ENCODE measurements at places on chromosomes 16 and 17.
A peak's percentile ranks its signal among the peaks of the same experiment; 100 is the strongest.

DNA sequence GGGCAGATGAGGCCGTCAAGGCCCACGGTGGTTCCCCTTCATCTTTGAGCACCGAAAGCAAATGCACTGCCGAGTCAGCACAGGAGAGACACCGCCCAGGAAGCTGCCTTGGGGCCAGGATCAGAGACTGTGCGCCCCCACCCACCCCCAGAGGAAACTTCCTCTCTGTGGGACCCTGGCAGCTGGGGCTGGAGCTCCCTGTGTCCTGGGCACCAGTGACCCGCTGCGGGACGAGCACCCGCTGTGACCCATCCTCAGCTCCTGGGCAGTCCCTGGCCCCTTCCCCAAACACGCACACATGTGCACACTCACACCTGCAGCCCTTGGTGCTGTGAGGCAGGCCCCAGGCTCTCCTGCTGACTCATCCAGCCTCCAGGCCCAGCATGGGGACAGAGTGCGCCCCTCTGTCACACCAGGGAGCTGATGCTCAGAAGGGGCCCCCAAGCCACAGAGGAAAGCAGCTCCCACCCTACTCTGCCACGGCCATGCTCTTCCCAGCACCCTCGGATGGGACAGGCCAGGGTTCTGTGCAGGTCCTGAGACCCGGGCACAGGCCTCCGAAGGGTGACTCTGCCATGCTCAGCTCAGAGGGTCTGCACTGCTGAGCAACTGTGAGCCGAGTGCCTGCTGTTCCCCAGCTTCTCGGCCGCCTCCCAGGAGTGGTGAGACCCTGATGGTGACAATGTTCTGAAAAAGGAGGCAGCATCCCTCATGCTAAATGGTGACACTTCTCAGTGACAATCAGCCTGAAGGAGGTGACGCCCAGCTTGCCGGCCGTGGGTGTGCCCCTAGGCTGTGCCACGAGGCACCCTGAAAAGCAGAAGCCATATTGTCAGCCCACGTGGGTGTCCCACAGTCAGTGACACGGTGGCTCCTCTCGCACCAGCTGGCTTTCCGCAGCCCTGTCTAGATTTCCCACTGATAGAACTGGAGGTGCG, 3.6 kb downstream of the PIEZO1 start:
- no peak for DNase-seq

GRCh38 chr17:59601130-59601529, 18.6 kb upstream of the CLTC start:
- no peak for DNase-seq

DNA sequence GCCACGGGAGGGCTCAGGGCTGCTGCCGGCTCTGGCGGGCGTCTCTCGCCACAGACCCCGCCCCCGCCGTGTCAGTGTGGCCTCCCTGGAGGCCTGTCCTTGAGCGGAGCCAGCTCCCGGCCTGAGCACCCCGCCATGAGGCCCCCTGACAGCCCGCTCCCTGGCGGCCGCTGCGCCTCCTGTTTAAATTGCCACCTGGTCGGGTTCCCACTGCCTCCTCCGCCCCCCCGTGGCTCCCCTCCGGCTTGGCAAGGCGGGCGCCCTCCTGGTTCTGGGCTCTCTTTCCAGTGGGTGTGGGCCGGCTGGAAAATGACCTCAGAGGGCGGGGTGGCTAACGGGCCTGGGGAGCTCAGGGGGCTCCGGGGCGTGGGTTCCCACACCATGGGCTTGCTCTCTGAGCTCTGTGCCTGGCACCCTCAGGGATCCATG, 42.1 kb upstream of the SSTR5 start:
- DNase-seq = no peak

- no peak for DNase-seq
Measured at GRCh38 chr16:85736921-85737320, 14.0 kb downstream of the C16orf74 start.

DNA sequence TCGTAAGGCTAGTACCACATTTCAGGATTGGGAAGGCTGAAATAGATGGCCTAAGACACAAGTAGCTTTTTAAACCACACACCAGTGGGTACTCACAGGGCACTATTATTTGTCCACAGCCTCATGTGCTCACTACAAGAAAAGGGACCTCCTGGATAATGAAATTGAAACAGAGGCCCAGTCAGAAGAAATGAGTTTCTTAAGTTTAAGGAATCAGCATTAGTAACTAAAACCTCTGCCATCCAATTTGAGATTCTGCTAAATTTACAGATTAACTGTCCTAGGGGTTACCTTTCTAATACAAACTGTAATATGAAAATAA, 3.0 kb downstream of the USP7 start:
- no peak for DNase-seq

DNA sequence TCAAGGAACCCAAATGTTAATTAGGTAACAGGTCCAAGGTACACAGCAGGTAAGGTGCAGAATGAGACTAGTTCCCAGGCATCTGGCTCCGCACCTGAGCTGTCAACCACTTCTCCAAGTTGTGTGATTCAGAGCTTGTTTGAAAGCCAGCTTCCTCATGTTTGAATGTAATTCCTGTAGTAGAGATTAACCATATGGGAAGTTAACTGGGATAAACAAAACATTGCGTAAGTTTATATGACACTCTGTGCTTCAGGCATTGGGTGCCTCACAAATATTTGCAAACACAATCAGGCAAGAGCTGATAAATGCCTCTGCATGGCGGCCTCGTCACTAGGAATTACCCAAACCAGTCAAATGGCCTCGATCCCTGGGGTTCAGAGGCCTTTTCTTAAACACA, 27.9 kb upstream of the CPHXL start:
- no peak for DNase-seq

- no peak for DNase-seq
Measured at GRCh38 chr16:24753437-24753836, 24.0 kb downstream of the TNRC6A start.

DNA sequence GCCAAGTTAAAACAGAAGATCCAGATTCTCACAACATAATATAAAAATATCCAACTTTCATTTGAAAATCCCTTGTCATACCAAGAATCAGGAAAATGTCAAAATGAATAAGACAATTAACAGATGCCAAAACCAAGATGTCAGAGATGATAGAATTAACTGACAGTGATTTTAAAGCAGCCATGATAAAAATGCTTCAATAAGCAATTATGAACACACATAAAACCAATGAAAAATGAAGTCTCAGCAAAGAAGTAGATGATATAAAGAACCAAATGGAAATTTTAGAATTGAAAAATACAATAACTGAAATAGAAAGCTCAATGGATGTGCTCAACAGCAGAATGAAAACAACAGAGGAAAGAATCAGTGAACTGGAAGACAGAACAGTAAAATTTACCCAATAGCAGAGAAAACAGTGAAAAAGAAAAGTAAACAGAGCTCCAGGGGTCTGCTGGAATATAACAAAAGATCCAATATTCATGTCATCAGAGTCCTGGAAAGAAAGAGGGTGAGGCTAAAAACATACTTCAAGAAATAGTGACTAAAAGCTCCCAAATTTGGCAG, 35.1 kb downstream of the SHCBP1 start:
- no peak for DNase-seq

- no peak for DNase-seq
Measured at GRCh38 chr17:73042809-73043685, 49.4 kb downstream of the SLC39A11 start.

GRCh38 chr16:25110387-25110947, 1.1 kb upstream of the LCMT1 start:
- DNase-seq = peak; percentile 13

DNA sequence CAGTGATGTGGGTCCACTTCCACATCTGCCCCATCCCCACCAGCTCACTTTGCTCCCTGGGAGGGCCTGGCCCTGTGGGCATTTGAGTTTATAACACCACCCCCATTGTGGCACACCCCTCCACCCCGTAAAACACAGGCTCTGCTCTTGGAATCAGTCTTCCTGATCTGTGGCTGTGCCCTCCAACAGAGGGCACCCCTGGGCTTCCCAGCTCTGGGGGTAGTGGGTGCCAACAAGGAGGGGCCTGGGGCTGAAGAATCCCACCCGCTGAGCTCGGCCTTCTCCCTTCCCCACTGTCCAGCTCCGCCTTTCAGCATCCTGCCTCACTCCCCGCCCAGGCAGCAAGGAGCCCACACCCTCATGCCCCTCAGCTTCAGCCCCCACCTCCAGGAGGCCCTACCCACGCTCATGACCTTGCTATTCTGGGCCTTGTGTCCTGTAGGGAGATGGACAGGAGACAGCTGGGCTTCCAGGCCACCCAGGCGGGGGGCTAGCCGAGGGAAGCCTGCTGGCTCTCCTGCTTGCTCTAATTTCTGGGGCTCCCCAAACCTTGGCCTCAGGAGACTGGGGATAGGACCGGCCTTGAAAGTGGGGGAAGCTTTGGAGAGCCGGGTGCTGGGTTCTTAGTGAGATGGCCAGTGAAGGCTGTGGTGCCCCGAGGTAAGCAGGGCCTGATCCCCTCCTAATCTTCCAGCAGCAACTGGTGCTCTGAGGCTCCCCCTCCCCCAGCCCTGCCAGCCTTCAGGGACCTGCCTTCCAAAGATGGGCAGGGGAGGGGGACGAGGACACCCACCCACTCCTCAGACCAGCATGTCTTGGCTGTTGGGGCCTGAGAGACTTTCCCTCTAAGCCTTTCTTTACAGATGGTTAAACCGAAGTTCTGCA, 2.9 kb upstream of the ATP2A1 start:
- peak; percentile 13 for DNase-seq

DNA sequence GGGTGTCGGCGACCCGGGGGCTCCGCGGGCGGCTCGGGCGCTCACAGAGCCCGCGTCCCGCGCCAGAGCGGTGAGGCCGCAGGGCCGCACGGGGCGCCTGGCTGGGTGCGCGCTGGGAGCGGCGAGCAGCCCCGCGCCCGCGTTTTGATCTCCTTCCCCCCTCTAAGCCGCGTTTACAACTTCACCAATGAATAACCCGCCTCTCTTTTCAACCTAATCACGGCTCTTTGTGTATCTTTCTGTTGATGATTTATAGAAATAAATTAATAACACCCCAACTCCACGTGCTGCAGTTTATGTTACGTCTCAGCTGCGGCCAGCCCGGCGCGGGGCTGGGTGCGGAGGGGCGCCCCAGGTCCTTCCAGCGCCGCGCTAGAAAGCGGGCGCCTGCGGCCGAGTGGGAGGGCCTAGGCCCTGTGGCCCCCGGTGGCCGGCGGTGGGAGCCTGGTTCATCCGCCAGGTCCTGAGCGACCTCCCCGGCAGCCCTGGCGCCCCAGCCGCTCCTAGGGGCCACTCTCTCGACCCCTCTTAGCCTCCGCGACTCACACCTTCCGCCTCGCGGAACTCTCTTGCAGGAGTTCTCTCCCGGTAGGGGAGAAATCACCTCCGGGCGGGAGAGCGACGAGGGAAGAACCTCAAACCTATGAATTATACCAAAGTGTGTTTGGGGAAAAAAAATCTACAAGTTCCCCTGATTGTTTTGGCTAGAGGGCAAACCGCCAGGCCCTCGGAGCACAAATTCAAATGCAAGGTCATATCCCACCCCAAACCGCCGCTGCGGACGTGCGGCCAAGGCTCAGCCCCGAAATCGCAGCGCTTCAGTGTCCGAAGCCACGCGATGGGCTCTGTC, 1.9 kb downstream of the HNF1B start:
- no peak for DNase-seq

DNA sequence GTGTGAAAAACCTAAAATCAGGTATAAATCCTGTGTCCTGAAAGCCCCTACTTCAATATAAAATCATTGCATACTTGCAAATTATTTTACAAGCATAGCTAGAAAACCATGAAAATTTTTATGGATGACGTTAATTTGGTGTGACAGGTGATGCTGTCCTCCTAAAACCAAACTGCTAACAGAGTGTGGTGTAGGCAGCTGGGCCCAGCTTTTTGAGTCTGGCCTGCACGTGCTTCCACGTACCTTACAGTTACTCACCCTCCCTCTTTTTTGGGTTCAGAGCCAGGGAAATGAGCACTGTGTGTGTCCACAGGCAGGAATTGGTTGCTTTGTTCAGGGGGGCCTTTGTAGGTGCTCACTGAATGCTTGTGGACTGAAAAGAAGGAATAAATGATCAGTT, 36.4 kb downstream of the CLEC16A start:
- DNase-seq = peak; percentile 18

DNA sequence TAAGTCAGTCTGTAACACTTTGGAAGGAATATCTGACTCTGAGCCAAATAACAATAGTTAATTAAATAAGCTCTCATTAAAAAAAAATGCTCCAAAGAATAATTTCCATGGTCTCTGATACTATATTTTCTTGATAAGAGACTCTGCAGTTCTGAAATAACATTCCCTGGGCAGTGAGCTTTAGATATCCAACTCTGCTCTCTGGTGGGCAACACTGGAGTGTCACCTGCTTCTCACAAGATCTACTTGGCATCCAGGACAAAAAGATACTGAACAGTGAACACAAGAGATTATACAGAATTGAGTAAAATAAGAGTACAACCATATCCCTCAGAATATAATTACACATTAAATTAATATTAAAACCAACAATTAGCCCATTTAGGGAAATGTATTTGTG, 13.7 kb downstream of the BLMH start:
- DNase-seq = peak; percentile 38

DNA sequence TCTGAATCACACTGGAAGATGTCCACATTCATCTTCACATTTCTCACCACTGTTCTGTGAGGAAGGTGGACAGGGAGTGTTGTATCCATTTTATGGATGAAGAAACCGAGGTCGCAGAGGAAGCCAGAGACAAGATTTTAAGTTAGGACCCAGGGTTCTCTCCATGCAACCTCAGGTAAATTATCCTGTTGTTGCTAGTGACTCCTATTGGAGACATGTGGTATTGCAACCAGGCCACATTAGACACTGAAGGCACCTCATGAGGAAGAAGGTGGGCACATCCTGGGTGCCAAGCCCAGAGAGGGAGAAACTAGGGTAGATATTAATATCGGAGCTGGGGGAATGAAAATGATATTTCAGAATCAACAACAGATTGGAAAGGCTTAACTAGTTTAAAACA, 8.5 kb upstream of the WNT9B start:
- no peak for DNase-seq

DNA sequence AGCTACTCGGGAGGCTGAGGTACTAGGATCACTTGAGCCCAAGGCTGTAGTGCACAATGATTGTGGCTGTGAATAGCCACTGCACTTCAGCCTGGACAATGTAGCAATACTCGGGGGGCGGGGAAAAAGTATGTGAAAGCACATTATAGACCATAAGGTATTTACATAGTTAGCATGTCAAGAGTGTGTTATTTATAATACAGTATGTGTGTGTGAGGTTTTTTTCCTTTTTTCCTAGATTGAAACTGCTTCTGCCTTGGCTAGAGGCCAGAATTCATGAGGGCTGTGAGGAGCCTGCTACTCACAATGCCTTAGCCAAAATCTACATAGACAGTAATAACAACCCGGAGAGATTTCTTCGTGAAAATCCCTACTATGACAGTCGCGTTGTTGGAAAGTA, 30.5 kb downstream of the PTRH2 start:
- no peak for DNase-seq

- DNase-seq = no peak
Measured at GRCh38 chr17:13725288-13725990, 123.7 kb upstream of the HS3ST3A1 start.

DNA sequence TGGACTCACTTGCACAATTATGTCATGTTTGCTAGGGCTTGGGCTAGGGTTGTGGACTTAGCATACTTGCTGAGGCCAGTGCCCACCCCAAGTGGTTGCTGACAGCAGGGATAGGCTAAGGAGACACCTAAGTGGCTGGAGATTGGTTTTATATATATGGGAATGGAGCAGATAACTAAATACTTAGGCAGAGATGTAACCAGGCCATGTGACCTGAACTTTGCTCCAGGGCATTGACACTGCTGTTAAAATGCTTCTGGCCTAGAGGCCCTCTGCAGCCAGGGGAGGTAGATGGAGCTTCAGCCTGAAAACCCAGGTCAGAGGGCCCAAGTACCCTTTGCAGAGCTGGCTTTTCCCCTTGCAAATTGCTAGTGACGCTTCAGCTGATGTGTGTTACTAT, 1.4 kb upstream of the ITGB3 start:
- DNase-seq = no peak
